ENCODE measurements at places on chromosomes 7 and 10. TPM values are rescaled to one million over a fixed set of nuclear protein-coding genes. Genes with fewer than 3 reads are reported as not detected.

Gene ANKRD1
- 0.30 TPM for total RNA-seq

Gene PIK3CG
- 11.8 TPM for total RNA-seq

- DNase-seq = no peak
Measured at GRCh38 chr10:35685402-35685801, 43.3 kb upstream of the FZD8 start.

Gene SAMD9L
- total RNA-seq = 10.8 TPM

GRCh38 chr10:37937864-37938263, 38.6 kb downstream of the ZNF25 start:
- DNase-seq = no peak

DNA sequence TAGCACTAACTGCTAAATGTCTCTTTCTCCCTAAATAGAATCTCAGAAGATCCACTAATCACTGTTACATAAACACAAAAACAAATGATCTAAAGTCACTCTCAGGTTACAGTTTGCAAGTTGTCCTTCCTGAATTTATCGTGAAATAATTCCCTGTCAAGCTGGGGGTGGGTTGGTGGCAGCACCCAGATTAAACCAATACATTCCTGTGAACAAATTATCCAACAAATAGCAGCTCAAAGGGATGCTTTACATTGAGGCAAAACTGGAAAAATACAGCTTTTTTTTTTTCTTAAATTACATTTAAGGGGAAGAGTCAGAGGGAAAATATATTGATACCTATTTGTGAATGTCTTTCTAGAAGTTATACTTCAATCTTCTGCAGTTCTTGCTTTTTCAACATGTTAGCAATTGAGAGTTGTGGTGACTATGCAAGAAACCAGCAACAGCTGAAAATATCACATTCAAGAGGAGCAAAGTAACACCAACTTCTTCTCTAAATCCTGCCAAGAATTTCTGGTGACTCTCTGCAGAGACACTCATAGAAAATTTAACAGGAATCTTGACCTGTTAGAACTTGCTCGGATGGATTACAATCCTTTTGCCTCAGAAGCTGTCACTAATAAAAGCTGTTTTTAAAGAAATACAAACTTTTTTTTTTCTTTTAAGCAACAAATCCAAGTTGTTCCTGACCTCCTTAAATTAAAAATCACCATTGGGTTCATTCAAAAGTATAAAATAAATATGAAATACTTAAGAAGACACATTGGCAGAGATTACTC, 18.9 kb downstream of the LMOD2 start:
- no peak for DNase-seq

- DNase-seq = no peak
Measured at GRCh38 chr10:60144099-60144498, 237.7 kb upstream of the CCDC6 start.

Data from aorta (tissue), 5 donors.